Stimulated activated CD4-positive, alpha-beta T cell treated with anti-CD3 and anti-CD28 coated beads, Interleukin-1b, Interleukin-23, amount 100 ng/mL, for 24 hours (primary cell): ENCODE measurements at places on chromosomes 11 and 22.

DNA sequence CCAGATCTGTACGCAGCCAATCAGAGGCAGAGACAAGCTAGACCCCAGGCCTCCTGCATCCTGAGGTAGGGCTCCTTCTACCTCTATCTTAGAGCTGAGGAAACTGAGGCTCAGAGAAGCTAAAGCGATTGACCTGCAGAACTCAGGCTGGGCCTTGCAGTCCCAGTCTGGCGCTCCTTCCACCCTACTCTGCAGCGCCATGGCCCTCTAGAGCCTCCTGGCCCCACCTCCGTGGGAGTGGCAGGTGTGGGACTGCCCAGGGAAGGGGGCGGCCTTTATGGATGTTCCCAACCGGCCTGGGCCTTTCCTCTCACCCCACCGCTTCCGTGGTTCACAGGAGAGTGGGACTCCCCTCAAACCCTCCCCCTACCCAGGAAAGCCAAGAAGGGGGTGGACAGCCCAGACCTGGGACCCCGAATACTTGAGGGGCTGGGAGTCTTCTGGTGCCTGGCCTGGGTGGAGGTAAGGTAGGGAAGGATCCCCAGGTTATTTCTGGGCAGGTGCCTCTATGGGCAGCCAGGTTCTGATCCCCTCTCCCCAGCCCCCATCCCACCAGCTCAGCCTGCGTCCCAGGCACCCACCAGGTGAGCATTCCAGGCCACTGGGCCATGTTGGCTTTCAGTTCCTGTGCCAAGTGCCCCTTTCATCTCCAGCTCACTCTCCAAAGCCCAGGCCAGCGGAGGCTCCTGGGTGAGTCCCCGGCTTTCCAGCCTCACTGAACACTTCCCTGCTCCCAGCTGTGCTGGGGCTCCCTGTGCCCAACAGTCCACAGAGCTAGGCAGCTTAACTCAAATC lies 3.0 kb downstream of the WNT11 start:
- DNase-seq, result no peak

- no peak for DNase-seq
Measured at GRCh38 chr11:117859488-117860112, 16.9 kb downstream of the FXYD6 start.

- DNase-seq, result no peak
Measured at GRCh38 chr11:72217841-72218240, 1.2 kb downstream of the FOLR2 start.

DNA sequence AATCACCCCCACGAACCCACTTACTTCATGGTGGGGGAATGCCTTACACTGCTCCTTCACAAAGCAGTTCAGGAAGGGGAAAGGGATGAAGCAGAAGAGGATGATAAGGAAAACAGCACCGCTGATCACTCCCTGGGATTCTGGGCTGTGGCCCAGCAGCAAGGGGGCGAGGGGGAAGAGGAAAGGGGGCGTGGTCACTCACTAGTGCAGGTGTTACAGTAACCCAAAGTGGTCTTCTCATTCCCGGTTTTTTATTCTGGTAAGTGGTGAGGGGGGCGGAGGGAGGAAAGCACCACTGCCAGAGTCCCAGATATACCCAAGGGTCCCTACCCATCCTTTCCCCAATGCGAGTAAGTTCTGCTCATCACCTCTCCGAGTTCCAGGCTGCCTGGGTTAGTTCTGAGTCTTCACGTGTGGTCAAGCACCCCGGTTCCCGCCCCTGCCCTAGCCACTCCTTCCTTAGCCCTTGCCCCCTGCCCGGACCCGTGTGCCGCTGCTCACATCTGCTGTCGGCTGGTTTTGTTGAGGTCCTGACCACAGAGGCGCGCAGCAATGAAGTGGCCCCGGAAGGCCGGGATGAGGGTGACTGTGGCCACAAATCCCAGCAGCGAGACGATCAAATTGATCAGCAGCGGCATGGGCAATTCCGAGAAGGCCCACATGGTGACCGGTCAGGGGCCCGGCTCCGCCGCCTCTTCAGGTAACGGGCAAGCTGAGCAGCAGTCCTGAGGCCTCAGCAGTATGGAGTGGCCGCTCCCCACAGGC lies 477 bp downstream of the DPAGT1 start:
- no peak for DNase-seq

DNA sequence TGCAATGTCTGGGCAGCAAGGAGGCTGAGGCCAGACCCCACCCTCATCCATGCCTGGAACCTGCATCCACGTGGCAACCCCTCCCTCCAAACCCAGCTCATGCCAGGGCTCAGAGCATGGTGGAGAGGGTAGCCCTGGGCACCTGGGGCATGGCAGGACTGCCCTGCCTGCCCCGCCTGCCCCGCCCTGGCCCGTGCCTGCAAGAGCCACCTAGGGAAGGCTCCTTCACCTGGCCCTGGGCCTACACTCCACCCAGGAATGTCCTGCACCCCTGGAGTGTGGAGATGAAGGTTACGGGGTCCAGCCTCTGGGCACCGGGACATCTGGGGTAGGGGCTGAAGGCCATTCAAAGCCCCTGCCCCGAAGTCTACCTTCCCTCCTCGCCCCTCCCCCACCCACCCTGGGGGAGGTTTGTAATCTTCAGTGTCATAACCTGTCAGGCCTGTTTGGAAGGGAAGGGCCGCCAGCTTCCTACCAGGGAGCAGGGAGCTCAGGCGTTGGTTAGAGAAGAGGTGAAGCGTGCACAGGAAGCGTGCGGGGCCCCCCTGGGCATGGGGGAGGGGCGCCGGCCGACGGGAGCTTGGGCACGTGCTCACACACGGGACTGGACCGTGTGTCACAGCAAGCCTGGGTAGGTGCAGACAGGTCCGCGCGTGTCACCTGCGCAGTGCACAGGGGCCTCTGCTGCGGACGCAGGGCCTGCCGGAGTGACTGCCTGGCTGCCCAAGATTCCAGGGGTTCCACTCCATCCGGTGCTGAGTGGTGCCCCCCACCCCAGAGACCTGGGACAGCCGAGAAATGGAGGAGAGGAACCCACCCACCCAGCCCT lies 30.7 kb upstream of the TH start:
- DNase-seq, result no peak

DNA sequence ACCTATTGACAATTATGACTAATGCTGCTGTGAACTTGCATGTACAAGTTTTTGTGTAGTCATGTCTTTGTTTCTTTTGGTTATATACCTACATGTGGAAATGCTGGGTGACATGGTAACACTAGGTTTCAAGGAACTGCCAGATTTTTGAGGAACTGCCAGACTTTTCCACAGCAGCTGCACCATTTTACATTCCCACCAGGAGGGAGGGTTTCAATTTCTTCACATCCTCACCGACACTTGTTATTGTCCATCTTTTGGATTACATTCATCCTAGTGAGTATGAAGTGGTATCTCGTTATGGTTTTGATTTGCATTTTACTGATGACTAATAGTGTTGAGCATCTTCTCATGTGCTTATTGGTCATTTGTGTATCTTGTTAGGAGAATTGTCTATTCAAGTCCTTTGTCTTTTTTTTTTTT lies 13.3 kb downstream of the CLDN5 start:
- no peak for DNase-seq

DNA sequence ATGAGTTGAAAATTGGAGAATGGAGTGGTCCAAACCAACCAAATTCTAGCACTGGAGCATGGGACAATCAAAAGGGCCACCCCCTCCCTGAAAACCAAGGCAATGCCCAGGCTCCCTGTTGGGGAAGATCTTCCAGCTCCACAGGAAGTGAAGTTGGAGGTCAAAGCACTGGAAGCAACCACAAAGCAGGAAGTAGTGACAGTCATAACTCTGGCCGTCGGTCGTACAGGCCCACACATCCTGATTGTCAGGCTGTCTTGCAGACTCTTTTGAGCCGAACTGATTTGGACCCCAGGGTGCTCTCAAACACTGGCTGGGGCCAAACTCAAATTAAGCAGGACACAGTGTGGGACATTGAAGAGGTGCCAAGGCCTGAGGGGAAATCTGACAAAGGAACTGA lies 80.5 kb upstream of the ADSL start:
- DNase-seq, result no peak

DNA sequence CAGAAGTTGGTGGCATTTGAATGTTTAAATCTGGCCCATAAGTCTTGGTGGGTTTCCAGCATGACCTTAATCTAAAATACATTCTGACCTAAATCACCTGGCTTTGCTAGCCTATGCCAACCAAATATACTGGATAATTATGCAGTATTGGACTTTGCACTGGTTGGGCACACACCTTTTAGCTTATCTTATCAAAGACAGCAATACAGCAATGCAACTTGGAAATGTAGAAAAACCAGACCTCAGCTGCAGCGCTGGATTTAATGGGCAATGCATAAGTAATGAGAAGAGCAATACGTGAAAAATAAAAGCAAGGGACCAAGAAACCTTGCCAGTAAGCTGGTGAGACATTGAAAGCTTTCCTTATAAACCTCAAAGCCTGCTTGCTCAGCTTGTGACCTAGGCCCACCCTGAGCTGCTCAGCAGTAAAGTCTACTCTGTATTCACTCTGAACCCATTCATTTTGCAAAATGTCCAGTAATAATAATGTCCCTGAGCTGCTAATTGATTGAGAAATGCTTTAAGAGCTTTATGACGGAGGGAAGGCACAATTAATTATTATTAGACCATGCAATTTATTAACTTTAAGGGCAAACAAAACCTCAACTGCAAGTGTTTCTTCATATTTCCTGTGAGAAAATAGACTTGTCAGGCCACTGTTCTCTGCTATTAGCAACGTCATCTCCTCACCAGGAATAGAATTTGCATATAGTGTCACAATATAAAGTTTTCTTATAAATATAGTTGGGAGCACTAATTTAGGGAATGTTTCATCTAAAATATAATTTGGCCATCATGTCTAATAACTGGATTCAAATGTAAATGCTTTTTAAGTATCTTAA lies 49.4 kb upstream of the CEP295 start:
- no peak for DNase-seq

DNA sequence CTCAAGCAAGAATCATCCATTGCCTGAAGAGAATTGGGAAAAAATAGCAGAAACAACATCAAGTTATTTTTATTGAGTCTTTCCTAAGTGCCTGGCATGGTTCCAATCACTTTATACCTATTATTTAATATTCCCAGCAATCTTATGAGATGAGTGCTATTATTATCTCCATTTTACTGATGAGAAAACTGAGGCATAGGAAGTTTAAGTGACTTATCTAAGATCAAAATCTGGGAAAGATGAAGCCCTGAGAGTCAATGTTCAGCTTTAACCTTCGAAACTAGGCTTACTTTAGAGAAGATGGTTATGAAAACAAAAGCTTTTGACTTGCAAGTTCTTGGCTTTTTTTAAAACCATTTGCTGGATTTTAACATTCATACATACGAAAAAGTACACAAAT lies 141.6 kb downstream of the APIP start:
- no peak for DNase-seq

DNA sequence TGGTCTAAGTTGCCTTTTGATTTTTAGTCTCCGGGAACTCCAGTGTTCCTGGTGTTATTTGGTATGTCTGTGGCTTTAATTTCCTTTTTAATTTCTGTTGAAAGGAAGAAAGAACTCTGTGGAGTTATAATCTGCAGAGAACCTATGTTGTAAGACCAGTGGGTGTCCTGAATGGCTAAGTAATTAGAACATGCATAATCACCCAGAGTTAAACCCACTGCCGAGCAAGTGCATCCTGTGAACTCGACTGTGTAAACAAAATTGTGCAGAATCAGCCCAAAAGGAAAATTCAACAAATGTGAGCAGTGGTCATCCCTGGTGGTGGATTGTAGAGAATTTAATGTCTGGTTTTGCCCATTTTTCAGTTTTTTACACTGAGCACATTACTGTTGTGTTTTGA lies 162.5 kb downstream of the COMMD9 start:
- DNase-seq, result no peak

- no peak for DNase-seq
Measured at GRCh38 chr11:36453678-36454077, 56.4 kb downstream of the TRAF6 start.

DNA sequence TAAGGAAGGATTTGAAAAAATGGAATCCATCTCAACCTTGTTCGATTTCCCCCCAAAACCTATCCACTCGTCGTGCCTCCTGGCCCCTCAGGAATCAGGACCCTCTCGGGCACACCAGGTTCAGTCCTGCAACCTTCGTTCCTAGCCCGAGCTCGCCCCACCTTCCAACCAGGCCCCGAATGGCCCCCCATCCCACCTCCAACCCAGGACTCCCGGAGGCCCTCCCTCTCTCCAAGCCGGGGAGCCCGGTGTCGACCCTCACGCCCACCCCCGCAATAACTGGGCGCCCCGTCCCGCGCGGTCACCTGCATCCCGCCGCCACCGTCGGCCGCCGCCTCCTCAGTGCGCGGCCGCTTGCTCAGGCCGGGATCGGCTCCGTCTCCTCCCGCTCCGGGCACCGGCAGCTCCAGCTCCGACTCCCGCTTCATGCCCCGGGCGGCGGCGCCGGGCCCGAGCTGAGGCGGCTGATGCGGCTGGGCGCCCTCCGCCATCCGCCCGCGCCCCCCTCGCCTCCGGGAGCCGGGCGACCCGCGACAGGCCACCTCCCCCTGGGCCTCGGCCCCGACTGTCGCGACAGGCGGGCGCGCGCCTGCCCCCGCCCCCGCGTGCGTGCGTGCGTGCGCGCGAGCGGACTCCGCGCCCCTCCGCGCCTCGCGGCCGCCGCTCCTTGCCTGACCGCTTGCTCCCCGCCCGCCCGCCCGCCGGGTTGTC lies 534 bp downstream of the RBFOX2 start:
- no peak for DNase-seq

GRCh38 chr11:120184371-120184945 lies 26.4 kb upstream of the OAF start:
- DNase-seq, result no peak

- no peak for DNase-seq
Measured at GRCh38 chr11:36251823-36252222, 37.4 kb downstream of the COMMD9 start.

DNA sequence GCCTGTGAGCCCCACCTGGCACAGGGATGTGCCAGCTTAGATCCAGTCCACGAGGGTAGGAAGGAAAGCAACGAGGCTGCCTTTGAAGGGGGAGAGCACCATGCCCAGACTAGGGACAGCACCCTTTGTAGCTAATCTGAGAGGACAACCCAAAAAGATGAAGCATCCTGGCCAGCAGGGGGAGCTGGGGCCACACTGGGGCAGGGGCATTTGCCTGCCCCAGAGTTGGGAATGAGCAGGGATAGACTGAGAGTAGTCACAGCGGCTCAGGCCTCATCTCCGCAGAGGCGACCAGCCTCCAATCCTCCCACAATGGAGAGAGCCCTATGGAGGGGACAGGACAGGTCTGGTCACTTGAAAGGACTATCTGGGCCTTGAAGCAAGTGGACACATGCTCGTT lies 16.4 kb downstream of the LMO1 start:
- DNase-seq, result no peak
